ENCODE measurements at places on chromosomes 11 and 22.

DNA sequence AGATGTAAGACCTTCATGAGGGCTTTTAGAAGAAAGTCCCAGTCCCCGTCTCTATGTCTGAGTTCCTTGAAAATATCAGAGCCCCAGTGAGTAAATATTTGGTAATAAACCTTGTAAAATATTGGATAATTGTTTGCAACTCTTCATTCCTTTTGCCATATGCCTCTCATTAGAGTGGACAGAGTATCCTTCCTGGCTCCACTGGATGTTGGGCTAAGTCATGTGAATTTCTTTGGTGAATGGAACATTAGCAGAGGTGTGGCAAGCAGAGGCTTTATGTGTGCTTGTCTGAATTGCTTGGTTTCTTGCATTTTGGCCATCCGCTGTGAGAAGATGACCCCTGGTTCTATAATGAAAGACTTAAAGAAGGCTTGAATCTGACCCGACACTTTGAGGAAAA lies 490.3 kb downstream of the METTL15 start:
- DNase-seq, result no peak

DNA sequence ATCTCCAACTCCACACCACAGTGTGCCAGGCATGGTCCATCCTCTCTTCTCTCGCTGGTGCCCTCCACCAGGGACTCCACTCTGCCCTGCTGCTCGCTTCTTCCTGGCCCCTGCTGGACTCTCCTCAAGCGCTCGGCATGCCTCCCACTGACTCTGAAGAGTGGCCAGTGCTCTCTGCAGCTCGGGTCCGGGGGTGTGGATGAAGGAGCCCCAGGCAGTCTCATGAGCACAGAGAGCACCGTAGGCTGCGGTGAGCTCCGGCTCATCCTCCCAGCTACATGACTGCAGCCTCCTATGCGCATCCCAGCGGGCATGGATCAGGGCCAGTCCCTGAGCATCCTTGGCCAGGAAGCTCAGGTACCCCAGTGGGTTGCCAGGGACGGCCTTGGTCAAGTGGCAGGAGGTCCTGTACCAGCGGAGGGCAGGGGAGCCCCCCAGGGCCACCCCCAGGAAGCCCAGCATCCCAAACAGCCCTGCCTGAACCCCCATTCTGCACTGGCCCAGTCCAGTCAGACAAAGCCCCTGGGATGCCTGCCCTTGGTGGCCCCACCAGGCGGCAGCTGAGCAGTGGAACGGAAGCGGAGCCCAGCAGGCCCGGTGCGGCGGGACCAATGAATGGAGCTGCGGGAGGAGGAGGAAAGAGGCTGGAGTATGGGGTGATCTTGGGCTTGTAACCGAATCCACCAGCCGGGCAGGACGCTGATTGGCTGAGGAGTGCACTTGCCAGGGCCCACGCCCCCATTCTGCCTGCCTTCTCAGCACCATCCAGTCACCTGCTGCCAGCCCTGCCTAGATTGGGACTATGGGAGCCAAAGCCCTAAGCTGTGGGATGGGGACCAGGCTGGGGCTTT lies at the start of gene PLA2G3:
TSS of gene PLA2G3 (minus strand) at position 643 of the 851 bp plus-strand sequence. CDS start at position 489, 154 bp downstream.
- no peak for DNase-seq

DNA sequence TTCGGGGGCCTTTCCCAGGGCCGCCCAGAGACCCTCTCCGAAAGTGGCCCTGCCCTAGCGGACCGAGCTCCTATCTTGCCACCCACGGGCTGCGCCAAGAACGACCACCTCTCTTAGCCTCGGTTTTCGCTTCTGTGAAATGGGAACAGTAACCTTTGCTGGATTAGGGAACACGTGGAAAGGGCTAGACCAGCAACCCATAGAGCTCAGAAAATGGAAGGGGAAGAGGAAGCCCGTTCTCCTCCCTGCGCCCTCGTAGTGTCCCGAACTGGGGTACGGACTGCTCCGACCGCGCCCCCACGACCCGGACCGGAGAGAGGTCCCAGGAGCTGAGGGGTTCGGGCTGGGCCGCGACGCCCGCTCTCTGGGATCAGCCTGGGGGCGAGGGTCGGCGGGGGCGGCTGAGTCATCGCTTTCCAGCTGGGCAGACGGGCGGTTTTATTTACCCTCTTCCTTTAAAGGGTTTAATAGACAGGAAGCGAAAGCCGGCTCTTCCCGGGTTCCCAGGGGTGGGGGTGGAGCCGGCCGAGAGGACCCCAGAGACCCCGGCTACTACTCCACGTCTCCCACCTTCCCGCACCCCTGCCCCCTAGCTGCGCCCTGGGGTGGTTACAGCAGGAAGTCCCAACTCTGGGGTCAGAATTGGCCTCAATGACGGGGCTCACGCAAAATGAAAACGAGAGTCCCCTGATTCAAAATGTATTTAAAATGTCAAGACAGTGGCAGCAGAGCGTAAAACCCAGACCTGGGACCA lies 907 bp upstream of the PHLDA2 start:
- DNase-seq, result no peak

DNA sequence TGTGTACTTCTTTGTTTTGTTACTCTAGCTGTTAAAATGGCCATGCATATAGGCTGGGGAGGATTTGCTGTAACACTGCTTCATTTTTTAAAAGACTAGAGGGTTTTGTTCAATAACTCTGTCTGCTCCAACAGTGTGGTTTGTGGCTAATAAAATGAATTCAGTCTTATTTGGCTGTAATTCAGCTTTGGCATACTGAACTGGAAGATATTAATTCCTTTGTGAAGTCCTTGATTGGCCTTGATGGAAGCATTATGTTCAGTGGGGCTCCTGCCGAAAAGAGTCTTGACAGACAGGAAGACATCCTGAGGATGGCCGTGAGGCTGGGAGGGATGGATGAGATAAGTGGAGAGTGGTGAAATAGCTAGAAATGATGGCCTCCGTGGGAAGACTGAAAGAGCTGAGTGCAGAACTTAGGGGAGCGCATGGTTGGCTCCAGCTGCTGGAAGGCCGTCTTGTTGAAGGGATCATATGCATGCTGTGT lies 44.8 kb upstream of the MYO18B start:
- DNase-seq, result no peak

DNA sequence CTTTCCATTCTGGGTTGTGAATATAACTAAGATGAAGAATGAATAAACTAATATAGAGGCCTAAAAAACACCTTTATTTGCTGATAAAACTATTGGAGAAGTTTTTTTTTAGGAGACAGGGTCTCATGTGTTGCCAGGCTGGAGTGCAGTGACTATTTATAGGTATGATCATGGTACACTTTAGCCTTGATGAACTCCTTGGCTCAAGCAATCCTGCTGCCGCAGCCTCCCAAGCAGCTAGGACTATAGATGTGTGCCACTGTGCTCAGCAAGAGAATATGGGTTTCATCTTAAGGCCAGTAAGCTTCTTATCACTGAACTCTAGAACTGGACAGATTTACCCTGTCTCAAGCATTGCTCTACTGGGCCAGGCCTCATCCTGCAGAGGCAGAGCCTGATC lies 26.6 kb downstream of the CCDC90B start:
- no peak for DNase-seq

GRCh38 chr11:44307340-44308099 lies 2.4 kb downstream of the ALX4 start:
- no peak for DNase-seq

DNA sequence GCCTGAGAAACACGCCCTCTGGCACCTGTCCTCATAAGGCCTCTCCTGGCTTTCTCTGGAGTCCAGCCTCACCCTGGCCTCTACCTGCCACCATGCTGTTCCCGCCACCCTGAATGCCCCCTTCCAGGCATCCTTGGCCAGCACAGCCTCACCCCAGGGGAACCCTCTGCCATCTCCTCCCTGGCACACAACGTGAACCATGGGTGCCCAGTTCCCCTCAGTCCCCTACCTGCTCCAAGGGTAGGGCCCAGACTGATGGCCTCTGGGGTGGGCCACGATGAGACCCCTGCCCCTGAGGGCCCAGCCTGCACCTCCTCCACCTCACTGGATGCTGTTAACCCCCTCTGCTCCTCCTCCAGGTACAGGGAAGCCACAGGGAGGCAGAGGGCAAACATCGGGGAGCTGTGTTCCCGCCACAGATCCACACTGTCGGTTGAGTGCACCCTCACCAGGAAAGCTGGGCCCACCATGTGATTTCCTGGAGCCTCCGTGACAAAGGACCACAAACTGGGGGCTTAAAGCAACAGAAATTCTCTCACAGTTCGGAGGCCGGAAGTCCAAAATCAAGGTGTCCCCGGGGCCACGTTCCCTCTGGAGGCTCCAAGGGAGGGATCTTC lies 169.6 kb downstream of the BRD1 start:
- no peak for DNase-seq

DNA sequence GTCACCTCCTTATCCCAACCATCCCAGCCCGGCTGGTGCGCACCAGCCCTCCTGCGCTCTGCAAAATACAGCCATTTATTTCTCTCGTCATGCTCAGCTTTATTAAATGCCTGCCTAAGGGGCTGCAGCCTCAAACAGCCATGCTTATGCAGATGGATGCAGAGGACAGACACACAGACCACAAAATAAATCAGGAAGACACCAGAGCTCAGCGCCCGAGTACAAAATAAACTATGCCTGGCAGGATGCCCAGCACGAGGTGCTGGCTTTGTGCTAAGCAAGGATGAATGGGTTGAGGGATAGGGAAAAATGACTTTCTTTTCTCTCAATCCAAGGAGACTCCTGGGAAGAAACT lies 70.5 kb downstream of the RPUSD4 start:
- no peak for DNase-seq

DNA sequence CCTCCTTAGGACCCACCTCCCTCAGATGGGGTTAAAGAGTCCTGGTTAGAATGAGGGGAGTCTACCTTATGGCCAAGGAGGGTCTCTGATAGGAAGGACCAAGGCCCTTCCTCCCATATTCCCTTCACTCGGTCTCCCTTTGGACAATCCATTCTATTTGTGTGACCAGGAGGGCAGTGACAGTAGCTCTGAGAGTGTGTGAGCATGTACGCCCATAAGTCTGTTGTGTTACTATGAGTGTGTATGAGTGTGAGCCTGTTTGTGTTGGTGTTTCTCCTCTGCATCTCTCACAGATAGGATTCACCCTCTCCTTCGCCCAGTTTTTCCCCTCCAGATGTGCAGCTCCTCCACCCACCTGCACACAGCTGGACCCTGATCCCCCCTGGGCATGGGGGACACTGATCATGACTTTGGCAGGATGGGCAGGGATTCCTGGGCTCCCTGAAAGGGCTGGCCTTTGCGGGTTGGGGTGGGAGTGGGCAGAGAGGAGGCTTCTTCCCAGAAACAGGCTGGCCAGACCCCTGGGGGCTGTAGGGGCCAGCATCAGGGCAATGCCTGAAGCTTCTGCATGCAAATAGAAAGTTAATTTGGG lies 14.5 kb downstream of the PHLDB1 start:
- no peak for DNase-seq

- DNase-seq, result no peak
Observed at GRCh38 chr22:19680287-19680881, 33.9 kb upstream of the SEPTIN5 start.

GRCh38 chr11:95711945-95712221 lies 77.7 kb downstream of the FAM76B start:
- DNase-seq, result no peak

DNA sequence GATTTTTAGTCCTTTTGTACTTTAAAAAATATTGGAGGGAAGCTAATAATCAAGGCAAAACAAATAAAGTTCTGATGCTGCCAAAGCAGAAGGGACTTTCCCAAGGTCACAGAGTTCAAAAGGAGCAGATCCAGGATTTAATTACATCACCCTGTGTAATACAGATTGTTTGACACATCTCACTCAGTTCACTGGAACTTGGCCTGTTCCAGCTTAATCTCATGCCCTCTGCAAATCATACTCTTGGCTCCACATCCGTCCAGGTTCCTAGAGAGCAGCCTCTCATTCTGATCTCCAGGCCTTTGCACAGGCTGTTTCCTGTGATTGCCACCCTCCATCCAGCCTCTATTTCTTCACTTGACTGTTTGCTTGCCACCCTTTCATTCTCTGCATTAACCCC lies 151.7 kb downstream of the SPON1 start:
- DNase-seq, result no peak

- DNase-seq, result no peak
Observed at GRCh38 chr11:72580642-72580950, 93.6 kb downstream of the PDE2A start.

GRCh38 chr22:44020981-44021380 lies 3.1 kb upstream of the PARVB start:
- no peak for DNase-seq

GRCh38 chr11:16606784-16607674 lies 131.4 kb upstream of the C11orf58 start:
- no peak for DNase-seq

- no peak for DNase-seq
Observed at GRCh38 chr22:46239261-46240048, 10.6 kb downstream of the CDPF1 start.

GRCh38 chr11:27075192-27075591 lies 34.6 kb downstream of the BBOX1 start:
- DNase-seq, result no peak

DNA sequence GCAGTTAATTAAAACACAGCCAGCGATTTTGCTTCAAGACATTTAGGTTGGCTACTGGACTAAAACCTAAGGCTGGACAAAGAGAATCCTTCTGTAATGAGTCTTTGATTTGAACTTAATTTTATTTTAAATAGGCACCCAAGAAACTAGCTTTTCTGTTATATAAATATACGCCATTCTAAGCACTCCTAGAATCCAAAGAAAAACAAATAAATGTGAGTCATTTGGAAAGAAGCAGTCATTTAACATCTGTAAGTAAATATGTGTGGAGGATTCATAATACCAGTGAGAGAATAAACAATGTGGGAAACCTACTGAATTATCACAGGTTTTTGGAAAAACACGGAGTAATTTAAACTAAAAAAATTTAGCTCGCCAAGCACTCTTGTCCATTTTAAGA lies 1.2 kb upstream of the TECTA start:
- DNase-seq, result no peak

DNA sequence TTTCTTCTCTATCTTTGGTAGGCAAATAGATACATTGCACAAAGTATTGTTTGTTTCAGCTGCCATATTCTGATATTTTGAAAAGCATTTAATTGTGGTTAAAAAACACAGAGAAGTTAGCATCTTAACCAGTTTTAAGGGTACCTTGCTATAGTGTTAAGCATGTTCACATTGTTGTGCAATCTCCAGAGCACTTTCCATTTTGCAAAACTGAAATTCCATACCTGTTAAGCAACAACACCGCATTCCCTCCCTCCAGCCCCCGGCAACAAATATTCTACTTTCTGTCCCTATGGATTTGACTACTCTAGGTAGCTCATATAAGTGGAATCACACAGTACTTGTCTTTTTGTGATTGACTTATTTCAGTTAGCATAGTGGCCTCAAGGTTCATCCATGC lies 33.9 kb downstream of the CNTF start:
- DNase-seq, result no peak

GRCh38 chr11:63719001-63719400 lies 37.7 kb downstream of the RTN3 start:
- DNase-seq, result no peak

GRCh38 chr11:33751878-33752277 lies 15.7 kb upstream of the CD59 start:
- no peak for DNase-seq

- DNase-seq, result no peak
Observed at GRCh38 chr22:47576908-47577307, 814.5 kb downstream of the TBC1D22A start.

GRCh38 chr22:30386960-30387827 lies at the start of gene RNF215:
TSS of gene RNF215 (minus strand) at chr22:30387411. CDS start at chr22:30387313, 98 bp downstream.
- DNase-seq, result peak; percentile 70

Data from activated T-cell treated with anti-CD3 and anti-CD28 coated beads for 24 hours (primary cell).